GM03348 (cell line): ENCODE measurements at places on chromosomes 5 and 9.

DNA sequence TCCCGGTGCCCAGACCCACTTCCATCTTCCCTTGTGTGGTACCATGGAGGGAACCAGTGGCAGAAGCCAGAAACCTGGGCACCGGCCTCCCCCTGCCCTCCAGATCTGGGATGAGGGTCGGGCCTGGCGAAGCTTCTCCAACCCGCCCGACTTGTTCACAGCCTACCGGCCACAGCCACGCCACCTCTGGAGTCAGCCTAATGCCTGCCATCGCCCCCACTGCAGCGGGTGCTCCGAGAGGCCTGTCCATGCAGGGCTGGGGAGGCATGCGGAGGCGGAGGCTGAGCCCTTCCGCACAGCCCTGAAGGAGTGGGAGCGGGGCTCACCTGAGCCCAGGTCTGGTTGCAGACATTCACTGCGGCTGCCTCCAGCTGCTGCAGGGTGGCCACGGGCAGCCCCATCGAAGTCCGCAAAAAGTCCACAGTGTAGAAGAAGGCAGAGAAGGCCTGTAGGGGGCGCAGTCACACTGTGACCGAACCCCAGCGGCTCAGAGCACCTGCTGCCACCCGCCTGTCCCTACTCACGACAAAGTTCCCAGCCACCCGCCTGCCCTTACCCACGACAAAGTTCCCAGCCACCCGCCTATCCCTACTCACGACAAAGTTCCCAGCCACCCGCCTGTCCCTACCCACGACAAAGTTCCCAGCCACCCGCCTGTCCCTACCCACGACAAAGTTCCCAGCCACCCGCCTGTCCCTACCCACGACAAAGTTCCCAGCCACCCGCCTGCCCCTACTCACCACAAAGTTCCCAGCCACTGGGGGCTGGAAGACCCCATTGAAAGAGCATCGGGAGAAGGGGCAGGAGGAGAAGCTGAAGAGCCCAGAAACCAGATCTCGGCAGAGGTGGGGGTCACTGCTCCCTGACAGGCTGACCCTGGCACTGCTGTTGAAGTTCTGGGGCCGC is 3.8 kb upstream of the NPDC1 start:
- peak; percentile 71 for DNase-seq

DNA sequence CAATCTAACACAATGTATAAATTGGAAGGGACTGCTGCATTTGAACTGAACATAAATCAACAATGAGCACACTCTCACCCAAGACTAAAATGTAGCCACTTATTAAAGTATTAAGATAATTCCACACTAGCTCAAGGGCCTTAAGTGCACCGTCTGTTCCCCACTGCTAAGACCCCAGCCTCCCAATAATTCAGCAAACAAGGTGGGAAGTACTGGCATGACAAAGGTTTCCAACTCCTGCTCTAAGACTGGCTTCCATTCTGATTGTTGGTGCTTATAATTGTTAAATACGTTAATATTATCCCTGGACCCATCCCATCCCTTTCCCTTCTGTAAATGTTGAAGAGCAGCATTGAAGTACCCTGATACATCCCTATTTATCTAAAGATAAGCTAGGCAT is 636.7 kb downstream of the NR2F1-AS1 start:
- DNase-seq = no peak

- DNase-seq = no peak
Observed at GRCh38 chr5:138668451-138669380, 84.5 kb upstream of the CTNNA1 start.

DNA sequence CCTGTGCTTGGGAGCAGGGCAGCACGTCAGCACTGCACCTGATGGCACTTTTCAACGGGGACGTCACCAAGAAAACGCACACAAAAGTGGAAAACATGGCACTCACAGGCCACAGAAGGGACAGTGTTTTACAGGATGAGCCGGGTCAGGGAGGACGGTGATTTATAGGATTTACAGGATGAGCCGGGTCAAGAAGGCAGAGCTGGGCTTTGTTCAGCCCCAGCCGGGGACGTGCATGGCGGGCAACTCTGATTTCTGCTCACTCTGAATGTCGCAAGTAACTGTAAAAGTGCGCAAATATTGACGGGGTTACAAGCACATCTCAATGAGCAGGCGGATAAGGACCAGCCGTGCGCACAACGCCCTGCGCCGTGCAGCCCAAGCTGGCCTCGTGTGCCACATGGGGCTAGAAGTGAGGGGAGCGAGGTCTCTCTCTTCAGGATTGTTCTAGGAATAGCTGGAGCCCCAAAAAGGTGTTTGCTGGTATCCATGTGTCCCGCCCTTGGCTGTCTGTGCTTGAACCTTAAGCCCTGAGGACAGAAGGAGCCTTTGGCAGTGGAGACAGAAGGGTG is 16.4 kb downstream of the SLC6A18 start:
- no peak for DNase-seq

DNA sequence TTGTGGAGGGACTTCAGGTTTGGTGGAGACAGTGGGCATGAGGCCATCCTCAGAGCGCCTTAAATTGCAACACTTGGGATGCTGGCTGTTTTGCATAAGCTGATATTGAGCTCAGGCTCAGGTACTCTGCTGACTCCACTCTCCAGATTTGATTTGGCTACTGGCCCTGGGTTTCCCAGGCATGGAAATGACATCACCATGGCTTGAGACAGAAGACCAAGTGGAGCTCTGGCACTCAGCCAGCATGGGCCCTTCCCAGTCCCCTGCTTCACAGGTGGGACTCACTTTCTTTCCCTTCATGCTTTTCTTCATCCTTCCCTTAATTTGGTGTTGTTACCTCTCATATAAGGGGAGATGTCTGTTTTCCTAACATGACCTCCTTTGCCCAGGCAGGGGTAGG is 72.0 kb upstream of the IL12B start:
- DNase-seq = no peak

GRCh38 chr5:141349917-141350619 is at the start of gene PCDHGB1:
PCDHGB1 (plus strand) TSS chr5:141350099; CDS start chr5:141350261, 162 bp downstream.
- peak; percentile 68 for DNase-seq

DNA sequence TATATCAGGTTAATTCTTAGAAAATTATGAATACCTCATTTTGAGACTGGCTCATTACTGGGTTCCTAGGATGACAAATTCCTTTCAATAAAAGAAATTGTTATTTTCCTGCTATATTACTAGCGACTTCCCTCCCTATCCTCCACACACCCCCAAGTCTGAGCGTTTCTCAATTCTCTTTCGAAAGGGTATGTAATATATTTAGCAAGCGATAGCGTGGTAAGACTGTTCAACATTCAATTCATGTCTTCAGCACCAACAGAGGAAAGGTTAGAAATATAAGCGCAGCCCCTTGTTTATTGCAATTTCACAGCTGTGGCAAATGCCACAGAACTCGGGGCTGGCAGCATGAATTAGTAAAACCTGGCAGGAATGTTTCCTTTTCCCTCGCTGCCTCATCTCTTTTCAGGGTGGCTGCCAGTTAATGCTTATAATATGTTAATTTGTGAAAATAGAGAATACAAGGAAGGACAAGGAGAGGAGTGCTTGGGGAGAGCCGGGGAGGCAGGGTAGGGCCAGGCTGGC is 152.7 kb upstream of the TBCA start:
- no peak for DNase-seq

DNA sequence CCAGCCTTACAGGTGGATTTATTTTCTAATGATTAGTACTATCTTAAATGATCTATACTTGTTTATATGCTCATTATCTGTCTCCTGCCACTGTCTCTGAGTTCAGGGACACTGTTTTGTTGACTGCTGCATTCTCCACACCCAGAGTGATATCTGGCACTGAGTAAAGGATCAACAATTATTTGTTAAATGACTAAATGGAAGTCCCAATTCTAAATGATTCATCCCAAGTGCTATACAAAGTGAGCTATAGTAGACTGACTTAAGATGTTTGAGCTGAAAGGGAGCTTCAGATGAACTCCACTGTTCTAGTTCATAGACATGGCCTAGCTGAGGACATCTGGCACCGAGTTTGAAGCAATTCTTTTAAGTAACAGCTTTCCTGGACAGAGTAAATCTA is 40.5 kb downstream of the ITGA2 start:
- DNase-seq = no peak

DNA sequence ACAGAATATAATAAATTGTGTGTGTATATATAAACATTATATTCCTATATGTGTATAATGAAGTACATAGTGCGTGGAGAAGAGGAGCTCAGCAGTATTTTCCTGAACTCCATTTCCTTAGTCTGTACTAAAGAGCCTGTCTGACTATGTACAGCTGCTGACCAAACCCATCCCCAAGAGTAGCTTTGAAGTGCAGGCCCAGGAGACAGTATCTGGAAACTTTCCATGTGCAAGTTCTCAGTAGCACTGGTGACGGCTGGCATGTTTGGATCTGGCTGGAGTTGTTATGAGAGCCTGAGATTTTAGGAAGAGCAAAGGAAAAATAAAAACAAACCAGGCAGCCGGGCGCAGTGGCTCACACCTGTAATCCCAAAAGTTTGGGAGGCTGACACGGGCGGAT is 244.2 kb downstream of the RFK start:
- no peak for DNase-seq

DNA sequence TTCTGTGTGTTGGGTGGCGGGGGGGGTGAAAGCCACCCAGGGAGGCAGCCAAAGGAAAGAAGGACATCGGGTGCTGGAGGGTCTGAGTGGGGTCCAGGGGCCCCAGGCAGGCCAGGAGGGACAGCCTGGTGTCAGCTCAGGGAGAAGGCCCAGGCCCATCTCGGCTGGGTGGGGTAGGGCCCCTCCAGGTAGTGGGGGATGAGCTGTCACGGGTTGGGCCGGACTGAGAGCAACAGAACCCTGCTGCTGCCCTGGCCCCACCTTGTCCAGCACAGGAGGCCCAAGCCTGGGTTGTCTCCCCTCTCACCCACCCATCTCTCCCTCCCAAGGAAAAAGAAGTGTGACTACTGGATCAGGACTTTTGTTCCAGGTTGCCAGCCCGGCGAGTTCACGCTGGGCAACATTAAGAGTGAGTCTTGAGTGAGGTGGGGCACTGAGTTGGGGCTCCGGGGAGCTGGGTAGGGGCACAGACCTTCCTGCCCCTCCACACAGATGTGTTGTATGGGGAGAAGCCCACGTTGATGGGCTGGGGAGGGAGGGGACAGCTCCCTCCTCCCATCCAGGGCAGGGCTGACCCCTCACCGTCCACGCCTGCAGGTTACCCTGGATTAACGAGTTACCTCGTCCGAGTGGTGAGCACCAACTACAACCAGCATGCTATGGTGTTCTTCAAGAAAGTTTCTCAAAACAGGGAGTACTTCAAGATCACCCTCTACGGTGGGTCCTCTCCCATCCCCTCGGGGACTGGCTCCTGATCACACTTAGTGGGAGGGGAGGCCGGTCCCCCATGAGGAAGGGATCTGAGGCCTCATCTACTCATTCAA is 2.3 kb downstream of the LCN2 start:
- DNase-seq = no peak

GRCh38 chr9:128887914-128888350 is 6.0 kb downstream of the LRRC8A start:
- DNase-seq = no peak

DNA sequence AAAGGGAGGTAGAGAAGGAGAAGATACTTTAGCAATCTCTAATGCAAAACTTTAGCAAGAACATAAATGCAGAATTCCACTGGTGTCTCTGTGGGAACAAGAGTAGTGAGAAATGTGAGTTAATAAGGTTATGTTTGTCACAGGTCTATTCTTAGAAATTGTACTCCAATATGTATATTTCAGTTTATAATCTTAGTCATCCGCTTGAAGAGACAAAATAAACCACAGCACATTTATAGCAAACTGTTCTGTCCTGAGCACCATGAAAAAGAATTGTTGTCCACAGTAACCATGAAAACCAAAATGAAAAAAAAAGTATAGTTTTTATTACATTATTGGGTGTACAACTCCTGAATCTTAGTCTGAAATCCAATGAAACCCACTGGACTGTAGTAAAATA is 93.6 kb upstream of the TSLP start:
- no peak for DNase-seq

DNA sequence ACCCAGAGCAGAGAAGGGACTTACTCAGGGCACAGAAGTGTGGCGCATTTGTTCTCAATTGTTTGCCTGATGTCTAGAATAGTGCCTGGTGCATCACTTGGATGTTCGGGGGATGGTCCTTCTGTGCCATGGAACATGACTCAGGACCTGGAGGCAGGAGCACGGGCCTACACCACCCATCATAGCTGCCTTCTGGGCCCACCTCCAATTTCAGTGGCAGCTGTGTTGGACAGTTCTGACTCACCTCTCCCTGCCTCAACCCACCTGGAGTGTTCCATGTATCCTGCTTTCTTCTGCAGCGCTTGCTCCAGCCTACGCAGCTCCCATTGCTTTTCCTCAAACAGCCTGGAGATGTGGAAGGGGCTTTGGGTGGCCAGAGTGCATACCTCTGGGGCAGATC is 12.5 kb upstream of the CXCL14 start:
- no peak for DNase-seq

GRCh38 chr5:154526231-154527226 is 48.5 kb upstream of the HAND1 start:
- DNase-seq = no peak

GRCh38 chr9:129694243-129694646 is 28.8 kb downstream of the PRRX2 start:
- DNase-seq = no peak

GRCh38 chr5:73424556-73424977 is 24.0 kb downstream of the FOXD1 start:
- DNase-seq = no peak

DNA sequence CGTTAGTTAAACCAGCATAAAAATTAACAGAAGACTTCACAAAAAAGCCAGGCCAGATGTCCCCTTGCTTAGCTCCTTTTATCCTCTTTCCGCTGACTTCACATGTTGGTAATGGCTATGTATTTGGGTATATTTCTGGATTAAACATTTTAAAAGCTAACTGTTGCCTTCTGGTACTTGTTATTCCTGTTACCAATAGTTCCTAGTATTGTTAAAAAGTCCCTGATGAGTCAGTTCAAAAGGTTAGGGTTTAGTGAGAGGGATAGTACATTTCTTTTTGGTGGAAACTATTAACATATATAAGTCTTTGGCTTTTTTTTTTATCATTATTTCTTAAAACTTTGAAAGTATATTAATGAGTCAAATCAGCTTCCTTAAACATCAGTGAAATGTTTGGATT is 103.2 kb upstream of the ELL2 start:
- no peak for DNase-seq

GRCh38 chr9:8168916-8169438 is 369.4 kb upstream of the DMAC1 start:
- no peak for DNase-seq

DNA sequence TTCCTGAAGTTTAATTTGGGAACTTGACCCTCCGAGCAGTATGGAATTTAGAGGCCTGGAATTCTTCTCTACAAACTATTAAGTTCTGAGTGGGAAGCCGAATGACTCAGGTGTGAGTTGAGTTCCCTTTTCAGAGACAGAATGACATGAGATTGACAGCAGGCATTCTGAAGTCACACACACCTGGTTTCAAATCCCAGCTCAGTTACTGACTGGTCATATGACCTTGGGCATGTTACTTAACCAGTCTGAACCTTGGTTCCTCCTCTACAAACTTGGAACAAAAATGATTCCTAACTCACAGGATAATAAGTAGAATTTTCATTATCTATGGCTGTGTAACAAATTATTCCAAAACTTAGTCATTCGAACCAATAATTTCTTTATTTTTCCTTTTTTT is 45.5 kb upstream of the GPBP1 start:
- DNase-seq = no peak

- no peak for DNase-seq
Observed at GRCh38 chr5:158381614-158382160, 522.7 kb upstream of the CLINT1 start.
